Fibroblast of skin of right biceps (primary cell): ENCODE measurements at places on chromosomes 2 and 18.

GRCh38 chr2:85758361-85759256 lies 4.8 kb downstream of the ATOH8 start:
- DNase-seq = no peak

- no peak for DNase-seq
Observed at GRCh38 chr2:162199913-162200312, 43.3 kb downstream of the FAP start.

DNA sequence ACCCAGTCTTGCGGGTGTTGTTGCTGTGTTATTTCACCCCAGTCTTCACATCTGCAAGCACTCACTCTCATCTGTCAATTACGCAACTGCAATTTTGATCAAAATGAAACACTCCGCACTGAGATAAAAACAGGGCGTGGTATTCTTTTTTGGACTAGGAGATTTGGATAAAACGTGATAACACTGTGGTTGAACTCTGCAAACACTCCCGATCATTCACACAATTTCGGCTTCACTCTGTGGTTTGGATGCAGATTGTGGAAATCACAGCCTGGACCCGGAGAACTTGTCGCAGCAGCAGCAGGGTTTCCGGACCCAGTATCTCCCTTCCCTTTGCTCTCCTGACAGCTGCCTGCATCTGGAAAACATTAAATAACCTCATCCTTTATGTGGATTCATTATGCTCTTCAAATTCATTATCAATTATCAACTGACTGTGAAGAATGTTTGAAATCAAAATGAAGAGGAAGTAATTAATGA lies 49.4 kb upstream of the APCDD1 start:
- peak; percentile 8 for DNase-seq

GRCh38 chr2:154375579-154375931 lies 322.9 kb upstream of the KCNJ3 start:
- peak; percentile 35 for DNase-seq

DNA sequence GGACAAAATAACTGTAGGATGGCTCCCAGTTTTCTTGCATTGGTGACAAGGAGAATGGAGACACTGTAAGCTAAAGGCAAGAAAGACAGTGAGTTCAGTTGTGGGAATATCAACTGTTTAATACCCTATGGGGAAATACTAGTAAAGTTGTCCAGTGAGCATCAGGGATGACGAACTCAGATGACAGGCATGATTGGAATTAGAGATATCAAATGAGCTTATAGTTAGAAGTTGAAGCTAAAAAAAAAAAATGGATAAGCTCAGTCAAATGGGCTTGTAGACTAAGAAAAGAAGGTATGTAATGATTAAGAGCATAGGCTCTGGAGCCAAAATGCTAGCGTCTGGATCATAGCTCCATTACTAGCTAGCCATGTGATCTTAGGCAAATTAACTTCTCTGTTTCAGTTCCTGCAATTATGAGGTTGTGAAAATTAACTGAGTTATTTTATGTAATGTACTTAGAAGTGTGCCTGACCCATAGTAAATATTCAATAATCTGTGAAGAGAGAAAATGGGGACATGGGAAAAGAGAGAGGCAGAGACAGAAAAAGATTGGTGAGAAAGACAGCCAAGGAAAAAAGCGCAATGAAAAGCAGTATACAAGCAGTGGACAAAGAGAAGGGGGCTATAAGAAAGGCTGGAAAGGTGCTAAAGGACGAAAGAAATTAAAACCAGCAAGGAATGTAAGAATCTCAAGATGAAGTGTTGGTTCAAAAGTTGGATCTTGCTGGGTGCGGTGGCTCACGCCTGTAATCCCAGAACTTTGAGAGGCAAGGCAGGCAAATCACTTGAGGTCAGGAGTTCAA lies 95.7 kb upstream of the SLC39A10 start:
- DNase-seq = peak; percentile 98

- peak; percentile 89 for DNase-seq
Observed at GRCh38 chr2:174023591-174024523, 58.7 kb upstream of the SP3 start.

GRCh38 chr2:225911019-225911418 lies 511.5 kb downstream of the NYAP2 start:
- peak; percentile 9 for DNase-seq

DNA sequence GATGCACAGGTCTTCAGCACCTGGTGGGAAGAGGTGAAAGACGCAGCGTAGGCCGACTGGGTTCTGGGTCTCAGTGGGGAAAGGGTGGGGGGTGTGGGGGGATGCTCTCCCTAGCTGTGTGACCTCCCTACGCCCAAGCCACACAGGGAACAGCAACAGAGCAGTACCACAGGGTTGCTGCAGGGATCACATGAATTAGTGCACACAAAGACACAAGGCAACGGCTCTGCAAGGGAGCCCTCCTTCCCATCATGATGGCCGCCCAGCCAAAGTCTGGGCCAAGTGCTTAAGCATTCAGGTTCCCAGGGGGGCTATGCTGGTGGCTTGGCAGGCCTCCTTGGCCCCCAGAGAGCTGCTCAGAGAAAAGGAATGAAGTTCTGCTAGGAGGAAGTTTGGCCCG lies 28.2 kb upstream of the GBX2 start:
- DNase-seq = no peak

DNA sequence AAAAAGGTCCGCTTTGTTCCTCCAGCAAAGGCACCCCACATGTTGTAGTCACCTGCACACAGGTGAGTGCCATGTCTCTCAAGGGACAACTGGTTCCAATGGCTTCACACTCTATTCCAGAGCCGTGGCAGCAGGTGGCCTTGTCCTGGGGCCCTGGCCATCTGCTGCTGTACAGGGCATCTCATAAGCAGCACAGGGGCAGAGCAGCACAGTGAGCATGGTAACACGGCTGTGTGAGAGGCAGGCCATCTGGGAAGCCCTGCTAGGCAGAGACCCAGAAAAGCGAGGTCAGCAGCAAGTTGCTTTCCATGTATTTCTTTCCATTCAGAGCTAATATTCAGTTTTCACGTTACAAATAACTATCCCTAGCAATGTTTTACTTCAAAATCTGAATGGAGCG lies 54.7 kb downstream of the CMPK2 start:
- DNase-seq = no peak

- peak; percentile 83 for DNase-seq
Observed at GRCh38 chr2:38394903-38395341, 17.8 kb upstream of the ATL2 start.

GRCh38 chr18:6607343-6607742 lies 122.2 kb upstream of the ARHGAP28 start:
- no peak for DNase-seq

DNA sequence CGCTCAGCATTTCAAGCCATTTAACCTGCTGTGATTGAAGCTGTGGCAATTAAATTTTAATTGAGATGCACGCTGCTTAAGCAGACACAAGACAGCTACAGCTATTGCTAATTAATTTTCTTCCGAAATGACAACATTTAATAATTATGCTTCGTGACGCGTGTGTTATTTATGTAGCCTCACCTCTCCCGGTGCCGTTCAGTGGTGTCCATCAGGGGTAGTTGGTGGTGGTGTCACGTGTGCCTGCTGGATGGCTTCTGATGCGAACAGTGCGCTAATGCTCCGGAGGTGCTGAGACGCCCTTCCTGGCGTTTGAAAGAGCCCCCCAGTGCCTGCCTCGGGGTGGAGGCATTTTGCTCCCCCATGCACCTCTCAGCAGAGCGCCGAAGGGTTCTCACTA lies 39.5 kb downstream of the GLI2 start:
- DNase-seq = no peak

DNA sequence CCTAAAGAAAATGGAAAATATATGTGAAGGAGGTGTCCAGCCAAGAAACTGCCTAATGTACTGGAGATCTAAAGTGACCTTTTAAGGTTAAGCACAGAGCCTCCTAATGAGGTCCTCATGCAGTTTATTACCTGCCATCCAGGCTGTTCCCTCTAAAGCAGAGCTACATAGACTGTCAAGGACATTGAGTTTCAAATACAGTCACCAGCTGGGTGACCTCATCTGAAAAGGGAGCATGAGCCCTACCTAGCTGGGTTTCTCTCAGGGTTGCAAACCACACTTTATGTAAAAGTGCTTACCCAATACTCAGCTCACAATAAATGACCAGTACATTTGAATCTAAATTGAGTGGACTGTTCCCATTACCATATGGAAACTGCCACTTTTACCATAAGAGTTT lies 65.4 kb upstream of the CTNNA2 start:
- DNase-seq = no peak

DNA sequence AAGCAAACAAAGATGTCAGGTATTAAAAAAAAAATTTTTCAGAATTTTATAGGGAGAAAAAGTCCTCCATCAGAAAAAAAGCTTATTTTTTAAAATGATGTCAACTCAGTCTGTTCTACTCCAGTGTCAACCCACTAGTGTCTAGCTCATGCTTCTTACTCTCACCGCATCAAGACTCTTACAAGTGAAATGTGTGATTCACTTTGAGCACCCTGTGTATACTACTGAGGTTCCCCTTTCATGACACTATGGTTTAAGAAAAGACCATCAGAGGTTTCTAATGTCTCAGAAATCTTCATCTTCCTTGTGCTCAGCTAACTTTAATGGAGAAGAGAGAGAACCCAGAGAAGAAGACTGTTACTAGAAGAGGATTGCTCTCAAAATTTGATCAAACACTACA lies 43.4 kb downstream of the FEZ2 start:
- DNase-seq = no peak

DNA sequence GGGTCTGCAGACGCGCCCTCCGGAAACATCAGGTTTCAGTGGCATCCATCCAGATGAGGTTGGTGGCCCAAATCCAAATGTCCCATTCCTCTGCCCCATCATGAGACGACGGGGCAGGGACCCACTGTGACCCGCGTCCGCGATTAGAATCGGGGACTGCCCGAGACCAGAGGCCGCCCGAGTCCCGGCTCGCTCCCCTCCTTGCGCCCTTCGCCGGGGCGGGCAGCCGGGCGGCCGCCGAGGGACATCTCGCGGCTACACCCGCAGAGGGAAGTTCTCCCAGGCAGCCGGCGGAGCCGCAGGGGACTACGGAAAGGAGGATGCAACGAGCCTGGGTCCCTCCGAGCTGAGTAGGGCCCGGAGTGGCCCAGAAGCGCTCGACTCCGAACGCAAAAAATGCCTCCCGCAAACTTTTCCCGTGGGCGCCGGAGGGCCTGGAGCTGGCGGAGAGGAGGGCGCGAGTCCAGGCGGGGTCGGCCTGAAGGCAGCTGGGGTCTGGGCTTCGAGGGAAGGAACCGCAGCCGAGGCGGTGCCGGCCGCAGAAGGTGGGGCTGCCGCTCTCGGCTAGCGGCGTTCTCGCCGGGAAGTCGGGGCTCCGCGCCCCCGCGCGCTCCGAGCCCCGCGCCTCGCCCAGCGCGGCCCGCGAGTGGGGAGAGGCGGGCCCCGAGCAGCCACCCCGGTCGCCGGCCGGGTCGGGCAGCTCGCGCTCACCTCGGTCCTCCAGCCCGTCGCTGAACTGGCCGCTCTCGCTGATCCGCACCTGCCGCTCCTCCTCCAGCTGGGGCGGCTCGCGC lies 580 bp downstream of the TMEM163 start:
- no peak for DNase-seq

- DNase-seq = no peak
Observed at GRCh38 chr2:16181062-16181740, 240.9 kb downstream of the MYCN start.

GRCh38 chr2:130846686-130847375 lies 10.1 kb downstream of the ARHGEF4 start:
- DNase-seq = no peak

DNA sequence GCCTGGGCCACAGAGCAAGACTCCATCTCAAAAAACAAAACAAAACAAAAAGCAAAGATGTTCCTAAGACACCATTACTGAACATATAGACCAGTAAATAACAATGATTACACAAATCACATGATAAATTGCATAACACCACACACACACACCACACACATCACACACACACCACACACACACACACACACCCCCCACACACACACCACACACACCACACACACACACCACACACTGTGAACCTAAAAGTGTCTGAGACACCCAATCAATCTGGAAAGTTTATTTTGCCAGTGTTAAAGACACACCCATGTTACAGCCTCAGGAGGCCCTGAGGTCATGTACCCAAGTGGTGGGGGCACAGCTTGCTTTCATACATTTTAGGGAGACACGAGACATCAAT lies 62.6 kb upstream of the ASAP2 start:
- no peak for DNase-seq

DNA sequence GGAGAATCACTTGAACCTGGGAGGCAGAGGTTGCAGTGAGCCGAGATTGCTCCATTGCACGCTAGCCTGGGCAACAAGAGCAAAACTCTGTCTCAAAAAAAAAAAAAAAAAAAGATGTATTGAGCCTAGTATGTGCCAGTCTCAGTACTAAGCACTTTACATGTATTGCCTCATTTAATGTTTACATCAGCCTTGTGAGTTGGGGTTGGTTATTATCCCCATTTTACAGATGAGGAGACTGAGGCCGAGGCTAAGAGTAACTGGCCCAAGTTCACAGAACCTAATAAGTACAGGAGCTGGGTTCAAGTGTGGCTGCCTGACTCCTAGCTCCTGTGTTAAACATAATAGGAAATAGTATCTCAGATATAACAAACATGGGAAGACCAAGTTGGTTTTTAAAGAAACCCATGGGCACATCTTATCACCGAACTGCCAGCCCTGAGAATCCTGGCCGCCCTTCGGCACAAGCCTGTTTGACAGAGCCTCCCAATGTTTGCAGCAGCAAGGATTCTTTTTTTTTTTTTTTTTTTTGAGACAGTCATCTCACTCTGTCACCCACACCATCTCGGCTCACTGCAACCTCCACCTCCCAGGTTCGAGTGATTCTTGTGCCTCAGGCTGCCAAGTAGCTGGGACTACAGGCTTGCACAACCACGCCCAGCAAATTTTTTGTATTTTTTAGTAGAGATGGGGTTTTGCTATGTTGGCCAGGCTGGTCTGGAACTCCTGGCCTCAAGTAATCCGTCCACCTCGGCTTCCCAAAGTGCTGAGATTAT lies 24.2 kb upstream of the GMPPA start:
- DNase-seq = no peak

DNA sequence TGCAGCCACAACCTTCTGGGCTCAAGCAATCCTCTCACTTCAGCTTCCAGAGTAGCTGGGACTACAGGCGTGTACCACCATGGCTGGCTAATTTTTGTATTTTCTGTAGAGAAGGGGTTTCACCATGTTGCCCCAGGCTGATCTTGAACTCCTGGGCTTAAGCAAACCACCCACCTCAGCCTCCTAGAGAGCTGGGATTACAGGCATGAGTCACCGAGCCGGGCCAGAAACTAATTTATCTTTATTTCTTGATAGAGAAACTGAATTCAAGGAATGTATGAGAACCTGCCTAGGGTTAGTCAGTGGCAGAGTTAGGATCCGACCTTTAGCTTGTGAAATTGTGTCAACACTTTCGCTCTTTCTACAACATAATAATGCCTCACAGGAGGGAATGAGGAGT lies 19.3 kb upstream of the ITGAV start:
- peak; percentile 67 for DNase-seq

- no peak for DNase-seq
Observed at GRCh38 chr18:33749834-33750233, 171.8 kb downstream of the ASXL3 start.
